Body of pancreas (tissue), 4 donors: ENCODE measurements at places on chromosomes 12 and 14.
A peak's percentile ranks its signal among the peaks of the same experiment; 100 is the strongest.

DNA sequence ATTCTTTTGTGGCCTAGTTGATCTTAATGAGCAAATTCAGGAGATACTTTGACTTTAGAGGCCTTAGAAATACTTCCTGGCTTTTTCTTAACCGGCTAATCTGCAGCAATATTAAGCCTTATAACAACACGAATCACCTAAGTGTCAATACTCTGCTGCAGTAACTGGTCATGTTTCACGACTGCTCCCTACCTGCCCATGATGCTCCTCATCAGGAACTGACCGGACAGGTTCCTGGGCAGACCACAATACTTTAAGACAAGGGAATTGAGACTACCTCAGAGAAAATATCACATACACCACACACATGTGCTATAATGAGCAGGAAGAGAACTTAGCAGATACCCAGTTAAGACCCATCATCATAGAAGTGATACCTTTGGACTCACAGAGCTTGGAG lies 211.9 kb upstream of the BMP4 start:
- DNase-seq, result no peak

GRCh38 chr12:32205731-32206130 lies 99.1 kb downstream of the BICD1 start:
- DNase-seq, result no peak

GRCh38 chr14:104870368-104871144 lies 5.5 kb downstream of the CEP170B start:
- DNase-seq, result peak; percentile 42

GRCh38 chr12:124334266-124334665 lies 39.4 kb downstream of the RFLNA start:
- DNase-seq, result no peak

DNA sequence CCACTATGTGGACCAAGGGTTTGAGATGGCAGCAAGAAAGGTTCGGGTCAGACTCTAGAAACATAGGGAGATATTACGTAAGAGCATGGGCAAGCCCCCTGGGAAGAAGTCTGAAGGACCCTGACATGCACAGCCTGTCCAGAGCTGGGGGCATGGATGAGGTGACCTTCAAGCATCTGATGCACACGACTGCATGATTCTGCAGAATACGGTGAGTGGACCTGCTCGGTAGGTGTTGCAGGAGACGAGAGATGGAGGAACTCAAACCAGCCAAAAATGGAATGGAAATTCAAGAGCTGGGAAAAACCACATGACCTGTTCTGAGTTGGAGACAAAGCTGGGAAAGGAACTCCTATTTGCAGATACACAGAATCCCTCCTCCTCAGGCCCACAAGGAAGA lies 43.6 kb downstream of the ANO2 start:
- DNase-seq, result no peak

GRCh38 chr12:40106202-40106533 lies 287 bp upstream of the SLC2A13 start:
- DNase-seq, result no peak

GRCh38 chr14:105384041-105384557 lies 14.2 kb upstream of the TEX22 start:
- no peak for DNase-seq

DNA sequence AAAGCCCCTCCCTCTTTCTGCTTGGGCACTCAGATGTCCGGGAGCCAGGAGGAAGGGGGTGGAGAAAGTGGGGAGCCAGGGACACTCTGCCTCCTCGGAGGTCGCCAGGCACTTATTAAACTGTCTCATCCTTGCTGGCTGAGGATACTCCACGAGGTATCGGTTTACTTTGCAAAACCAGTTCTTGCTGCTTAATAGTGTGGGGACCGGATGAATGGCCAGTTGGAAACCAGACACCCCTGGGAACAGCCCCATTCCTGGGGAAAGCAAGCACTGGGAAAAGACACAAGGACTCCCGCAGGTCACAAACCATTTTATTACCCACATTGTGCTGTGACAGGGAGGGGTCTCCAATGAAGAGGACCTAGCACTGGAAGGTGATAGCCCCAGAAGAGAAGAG lies 34.2 kb downstream of the CCDC88C start:
- DNase-seq, result no peak

GRCh38 chr14:63686926-63687325 lies 40.9 kb downstream of the SGPP1 start:
- DNase-seq, result no peak

DNA sequence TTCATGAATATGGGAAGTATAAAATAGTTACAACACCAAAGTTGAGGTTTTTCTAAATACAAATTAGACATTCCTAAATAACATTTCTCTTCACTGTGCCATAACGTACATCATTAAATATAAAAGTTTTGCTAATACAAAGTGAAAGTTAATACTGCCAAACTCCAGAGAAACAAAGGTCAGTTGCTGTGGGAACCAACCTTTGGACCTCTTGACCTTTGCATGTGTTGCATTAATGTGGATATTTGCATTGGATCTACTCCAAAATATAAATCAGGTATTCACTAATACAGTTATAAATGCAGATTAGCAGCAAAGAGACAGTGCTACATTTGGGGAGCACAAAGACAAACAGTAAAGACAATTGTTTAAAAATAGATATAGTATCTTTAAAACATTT lies 366.0 kb upstream of the USP15 start:
- no peak for DNase-seq

DNA sequence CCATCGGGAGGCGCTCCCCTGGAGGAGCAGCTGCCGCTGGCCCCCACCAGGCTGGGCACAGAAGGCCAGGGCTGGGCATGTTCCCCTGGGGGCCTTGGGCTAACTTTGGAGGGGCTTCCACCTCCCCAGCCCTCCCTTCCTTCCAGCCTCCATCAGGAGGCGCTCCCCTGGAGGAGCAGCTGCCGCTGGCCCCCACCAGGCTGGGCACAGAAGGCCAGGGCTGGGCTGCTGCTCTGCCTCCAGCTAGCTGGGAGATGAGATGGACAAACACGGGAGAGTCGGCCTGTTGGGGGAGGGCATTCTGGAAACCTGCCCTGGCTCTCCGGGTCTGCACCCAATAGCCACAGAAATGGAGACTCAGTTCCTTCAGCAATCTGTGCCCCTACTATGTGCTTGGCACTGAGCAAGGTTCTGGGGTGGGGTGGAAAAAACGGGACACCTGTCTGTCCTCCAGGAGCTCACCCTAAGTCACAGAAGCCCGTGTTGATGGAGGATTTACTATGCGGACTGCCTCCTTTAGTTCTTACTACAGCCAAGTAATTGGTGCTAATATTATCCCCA lies 39.0 kb upstream of the CORO1C start:
- DNase-seq, result no peak

- no peak for DNase-seq
Measured at GRCh38 chr14:35222324-35222723, 69.9 kb upstream of the PSMA6 start.

GRCh38 chr14:88248606-88249005 lies 74.5 kb downstream of the KCNK10 start:
- peak; percentile 7 for DNase-seq

DNA sequence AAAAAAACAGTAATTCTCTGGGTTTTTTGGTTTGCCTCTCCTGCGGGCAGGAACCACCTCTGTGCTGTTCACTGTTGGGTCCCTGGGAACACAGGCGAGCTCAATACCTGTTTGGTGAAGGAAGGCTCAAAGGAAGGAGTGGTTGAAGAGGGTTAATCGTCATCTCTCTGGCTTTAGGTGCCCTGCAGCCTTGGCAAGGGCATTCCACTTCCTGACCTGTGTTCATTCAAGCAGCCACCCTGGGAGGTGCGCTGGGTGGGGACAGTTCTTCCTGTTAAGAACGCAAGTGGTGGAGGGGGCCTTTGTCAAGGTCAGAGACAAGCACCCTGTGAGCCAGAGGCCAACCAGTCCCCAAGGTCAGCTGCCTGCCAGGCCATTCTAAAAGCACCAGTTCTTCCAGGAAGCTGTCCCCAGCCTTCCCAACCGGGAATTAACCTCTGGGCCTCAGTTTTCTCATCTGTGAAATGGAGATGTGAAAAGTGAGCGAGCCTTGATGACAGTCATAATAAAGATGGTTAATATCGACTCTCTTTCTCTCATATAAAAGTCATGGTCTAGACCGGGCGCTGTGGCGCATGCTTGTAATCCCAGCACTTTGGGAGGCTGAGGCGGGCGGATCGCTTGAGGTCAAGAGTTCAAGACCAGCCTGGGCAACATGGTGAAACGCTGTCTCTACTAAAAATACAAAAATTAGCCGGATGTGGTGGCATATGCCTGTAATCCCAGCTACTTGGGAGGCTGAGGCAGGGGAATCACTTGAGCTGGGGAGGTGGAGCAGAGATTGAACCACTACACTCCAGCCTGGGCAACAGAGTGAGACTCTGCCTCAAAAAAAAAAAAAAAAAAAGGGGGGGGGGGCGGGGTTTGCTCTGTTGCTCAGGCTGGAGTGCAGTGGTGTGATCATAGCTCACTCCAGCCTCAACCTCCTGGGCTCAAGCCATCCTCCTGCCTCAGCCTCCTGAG lies 6.1 kb downstream of the RHOF start:
- no peak for DNase-seq

GRCh38 chr12:113586461-113586860 lies 114.8 kb upstream of the LHX5 start:
- no peak for DNase-seq

- no peak for DNase-seq
Measured at GRCh38 chr12:131323879-131324278, 370.2 kb downstream of the ADGRD1 start.

- no peak for DNase-seq
Measured at GRCh38 chr12:132170637-132171292, 26.5 kb downstream of the NOC4L start.

- DNase-seq, result no peak
Measured at GRCh38 chr14:60616461-60616959, 32.8 kb downstream of the SIX1 start.

DNA sequence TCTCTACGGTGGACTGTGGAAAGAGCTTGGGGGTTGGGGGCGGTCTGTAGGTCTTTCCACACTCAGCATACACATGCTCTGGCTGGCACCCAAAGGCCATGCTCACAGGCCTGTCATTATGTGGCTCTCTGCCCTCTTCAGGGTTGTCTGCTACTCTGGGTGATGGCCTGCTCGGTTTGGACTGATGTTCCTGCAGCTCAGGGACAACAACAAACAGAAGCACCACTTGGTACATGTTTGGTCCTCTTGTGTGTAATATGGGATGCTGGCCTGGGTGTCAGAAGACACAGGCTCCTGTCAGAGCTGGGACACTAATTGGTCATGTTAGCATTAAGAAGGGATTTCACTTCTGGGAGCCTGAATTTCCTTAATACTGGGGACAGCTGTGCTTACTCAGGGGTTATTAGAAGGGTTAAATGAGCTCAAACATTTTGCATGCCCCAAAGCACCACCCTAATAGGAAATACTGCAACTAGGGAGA lies 32.7 kb upstream of the SELPLG start:
- DNase-seq, result peak; percentile 41

DNA sequence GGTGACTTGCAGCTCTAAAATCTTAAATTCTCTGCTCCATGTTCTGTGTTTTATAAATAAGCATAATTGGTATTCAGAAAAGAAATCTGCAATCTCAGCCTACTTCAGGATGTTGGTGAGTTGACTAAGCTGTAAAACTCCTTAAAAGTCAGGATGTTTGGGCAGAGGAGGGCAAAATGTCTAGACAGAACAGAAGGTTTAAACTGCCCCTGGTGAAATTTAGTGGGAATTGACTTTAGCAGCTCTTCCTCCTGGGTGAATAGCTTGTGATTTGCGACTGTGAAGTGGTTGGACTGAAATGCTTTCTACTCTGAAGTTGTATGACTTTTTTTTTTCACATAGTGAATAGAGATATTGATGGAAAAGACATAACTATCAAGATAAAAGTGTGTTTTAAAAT lies 85.8 kb downstream of the CAND1 start:
- no peak for DNase-seq

DNA sequence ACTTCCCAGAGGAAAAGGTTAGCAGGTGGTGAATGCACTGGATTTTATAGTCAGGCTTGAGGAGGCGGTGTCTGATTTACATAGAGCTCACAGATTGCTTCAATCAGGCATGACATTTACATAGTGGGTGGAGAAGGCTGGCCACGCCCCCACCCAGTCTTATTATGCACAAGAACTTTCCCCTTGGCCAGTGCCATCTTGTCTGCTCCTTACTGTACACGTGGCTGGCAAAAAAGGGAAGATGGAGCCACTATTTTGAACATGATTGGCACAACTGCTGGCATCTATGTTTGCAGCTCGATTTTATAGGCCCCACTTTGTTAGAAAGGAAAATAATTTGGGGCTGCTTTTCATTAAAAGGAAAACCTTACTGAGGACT lies 10.9 kb upstream of the LGMN start:
- no peak for DNase-seq

DNA sequence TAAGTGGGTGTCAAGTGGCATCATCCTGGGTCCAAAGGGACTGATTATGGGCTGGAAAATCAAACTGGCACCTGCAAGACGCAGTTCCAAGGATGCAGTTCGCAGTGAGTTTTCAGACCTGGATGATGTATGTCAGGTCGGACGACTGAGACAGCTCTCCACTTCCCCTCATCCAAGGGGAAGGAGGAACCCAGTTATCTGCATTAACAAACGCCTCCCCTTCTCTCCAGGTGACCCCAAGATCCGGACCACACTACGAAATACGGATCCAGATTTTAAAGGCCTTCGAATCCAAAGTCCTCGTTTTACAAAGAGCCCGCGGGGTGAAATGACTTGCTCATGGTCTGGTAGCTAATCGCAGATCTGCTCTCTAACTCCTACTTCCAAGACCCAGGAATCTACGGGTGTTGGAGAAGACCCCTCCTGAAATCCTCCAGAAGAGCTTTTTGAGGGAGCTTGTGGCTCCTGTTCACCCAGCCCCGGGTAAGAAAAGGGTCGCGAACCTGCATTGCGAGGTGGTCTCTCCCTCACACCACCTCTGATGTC lies 460 bp upstream of the SYNE2 start:
- peak; percentile 10 for DNase-seq

DNA sequence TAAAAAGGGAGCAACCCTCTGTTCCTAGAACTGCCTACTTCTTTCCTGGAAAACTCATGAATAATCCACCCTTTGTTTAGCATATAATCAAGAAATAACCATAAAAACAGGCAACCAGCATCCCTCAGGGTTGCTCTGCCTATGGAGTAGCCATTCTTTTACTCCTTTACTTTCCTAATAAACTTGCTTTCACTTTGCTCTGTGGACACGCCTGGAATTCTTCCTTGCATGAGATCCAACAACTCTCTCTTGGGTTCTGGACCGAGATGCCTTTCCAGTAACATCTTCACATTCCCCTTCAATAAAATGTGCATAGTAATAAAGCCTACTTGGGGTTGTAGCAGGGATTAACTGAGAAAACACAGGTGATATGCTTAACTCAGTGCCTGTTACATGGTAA lies 286.4 kb upstream of the AMIGO2 start:
- DNase-seq, result no peak

- no peak for DNase-seq
Measured at GRCh38 chr12:52011602-52012214, 5.0 kb downstream of the TAMALIN start.

DNA sequence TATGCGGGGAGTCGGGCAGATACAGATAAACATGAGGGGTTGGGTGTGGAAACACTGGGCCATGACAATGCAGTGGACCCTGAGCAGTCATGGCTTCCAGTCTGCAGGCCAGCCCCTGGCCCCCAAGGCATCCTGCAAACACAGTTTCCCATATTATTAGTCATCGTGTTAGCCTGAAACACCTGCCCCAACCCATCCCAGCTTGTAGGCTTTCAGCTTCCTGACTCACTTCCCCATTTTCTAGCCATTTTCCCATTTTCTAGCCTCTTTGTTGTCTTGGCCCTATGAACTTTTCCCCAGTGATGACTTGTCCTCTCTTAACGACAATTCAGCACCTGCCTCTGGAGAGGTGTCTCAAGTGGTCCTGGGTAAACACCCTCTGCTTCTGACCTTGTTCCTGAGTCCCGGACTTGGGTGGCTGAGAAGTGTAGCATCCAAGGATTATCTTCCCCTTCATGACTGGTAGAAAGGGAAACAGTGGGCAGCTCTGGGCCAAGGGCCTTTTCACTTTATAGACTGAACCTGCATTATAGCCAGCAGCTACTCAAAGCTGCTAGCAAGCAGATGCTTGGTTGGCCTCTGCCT lies 4.3 kb upstream of the PGF start:
- DNase-seq, result no peak
